ENCODE measurements at places on chromosomes 12 and 14.

DNA sequence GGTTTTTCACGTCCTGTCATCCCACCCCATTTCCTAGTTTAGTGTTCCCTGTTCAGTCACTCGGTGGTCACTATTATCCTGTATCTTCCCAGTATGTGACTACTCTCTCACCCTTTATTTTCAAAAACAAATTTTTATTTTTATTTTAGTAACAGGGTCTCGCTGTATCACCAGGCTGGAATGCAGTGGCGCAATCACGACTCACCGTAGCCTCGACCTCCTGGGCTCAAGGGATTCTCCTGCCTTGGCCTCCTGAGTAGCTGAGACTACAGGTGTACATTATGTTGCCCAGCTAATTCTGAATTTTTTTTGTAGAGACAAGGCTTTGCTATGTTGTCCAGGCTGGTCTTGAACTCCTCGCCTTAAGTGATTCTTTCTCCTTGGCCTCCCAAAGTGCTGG, 20.1 kb upstream of the PRICKLE1 start:
- no peak for DNase-seq

DNA sequence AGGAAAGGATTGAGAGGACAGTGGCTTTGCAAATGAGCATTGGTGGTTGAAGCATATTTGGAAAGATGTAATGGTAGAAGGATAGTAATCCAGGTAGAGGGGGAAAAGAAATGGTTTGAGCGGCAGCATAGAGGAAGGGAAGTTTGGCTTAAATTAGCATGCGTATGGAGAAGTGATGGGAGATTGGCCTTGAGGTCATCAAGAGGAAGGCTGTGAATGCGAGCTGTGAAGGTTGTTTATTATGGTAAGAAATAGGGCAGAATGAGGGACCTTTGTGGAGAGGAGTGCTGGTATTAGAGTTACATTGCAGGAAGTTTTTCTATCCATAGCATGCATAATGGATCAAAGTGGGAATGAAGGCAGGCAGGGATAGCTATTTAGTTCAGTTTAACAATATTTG, 162.1 kb downstream of the TMTC2 start:
- DNase-seq = no peak

GRCh38 chr12:48451372-48451771, 21.0 kb upstream of the ANP32D start:
- no peak for DNase-seq

GRCh38 chr12:52918351-52918750, 13.5 kb upstream of the KRT8 start:
- DNase-seq = no peak

- DNase-seq = no peak
Observed at GRCh38 chr12:82904219-82904790, 217.6 kb downstream of the TMTC2 start.

GRCh38 chr12:120719496-120720233, 6.0 kb upstream of the ACADS start:
- DNase-seq = peak; percentile 83

DNA sequence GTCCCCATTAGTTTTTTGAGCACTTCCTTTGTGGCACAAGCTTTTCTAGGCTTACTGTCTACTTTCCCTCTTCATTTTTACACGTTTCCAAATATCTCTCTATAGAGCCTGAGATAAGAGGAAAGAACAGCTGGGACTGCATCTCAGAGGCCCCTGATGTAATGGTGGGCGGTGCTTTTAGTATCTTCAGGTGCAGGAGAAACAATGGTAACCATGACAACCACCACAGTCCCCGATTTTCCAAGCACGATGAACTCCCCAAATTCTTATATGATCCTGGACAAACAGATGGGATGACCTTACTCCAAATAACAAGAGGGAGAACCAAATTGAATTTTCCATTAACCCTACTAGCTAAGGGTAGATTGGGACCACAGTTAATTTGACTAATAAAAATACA, 103.3 kb downstream of the AEBP2 start:
- no peak for DNase-seq

DNA sequence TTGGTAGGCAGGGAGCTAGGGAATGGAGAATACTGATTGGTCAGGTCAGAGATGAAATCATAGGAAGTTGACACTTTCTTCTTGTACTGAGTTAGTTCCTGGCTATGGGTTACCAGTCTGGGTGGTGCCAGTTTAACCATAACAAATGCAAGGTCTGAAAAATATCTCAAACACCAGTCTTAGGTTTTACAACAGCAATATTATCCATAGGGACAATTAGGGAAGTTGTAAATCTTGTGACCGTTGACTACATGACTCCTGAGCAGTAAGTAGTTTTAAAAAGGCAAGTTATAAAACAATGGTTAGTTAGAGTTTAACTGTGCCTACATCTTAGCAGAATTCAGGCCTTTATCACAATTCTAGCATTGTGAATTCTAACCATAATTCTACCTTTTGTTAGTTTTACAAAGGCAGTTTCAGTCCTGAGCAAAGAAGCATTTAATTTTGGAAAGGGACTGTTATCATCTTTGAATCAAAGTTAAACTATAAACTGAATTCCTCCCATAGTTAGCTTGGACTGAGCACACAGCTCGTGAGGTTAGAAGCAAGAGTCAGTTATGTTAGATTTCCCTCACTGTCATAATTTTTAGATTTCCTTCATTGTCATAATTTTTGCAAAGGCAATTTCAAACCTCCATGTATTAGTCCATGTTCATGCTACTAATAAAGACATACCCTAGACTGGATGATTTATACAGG, 19.7 kb upstream of the MON2 start:
- no peak for DNase-seq

DNA sequence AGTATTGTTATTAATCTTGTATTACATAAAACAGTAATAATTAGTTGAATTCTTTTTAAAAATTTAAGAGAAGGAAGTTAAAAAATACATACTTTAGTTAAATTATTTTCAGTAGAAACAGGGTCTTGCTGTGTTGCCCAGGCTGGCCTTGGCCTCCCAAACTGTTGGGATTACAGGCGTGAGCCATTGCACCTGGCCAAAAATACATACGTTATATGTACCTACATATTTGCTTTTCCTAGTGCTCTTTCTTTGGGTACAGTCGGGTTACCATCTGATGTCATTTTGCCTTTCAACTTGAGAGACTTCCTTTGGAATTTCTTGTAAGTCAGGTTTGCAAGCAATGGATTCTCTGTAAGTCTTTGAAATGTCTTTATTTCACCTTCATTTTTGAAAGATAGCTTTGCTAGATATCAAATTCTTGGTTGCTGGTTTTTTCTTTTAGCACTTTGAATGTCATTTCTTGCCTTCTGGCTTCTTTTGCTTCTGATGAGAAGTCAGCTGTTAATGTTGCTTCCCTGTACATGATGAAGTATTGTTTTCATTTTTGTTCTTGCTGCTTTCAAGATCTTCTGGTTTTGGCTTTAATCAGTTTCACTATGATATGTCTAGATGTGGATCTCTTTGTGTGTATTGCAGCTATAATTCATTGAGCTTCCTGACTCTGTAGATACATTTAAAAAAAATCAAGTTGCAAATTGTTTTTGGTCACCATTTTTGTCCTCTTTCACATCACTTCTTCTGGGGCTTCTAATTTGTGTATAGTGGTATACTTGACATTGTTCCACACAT, 84.4 kb downstream of the SPATS2 start:
- no peak for DNase-seq

DNA sequence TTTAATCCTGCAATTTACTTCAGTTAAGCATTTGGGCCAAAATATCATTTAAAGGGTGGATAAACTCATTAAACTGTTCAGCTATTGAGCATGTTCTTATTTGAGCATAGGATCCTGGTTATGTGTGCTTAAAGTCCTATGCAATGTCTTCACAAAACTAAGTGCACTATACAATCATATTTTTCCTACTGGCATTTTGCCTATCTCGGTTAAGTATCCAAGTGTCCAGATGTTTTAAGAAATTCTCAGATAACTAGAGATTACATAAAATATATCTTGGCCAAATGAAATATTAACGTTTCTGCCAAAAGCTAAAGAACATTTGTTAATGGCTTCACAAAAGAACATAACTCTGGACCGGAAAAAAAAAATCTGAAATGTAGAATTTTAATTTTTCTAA, 250.8 kb upstream of the LRFN5 start:
- DNase-seq = no peak

DNA sequence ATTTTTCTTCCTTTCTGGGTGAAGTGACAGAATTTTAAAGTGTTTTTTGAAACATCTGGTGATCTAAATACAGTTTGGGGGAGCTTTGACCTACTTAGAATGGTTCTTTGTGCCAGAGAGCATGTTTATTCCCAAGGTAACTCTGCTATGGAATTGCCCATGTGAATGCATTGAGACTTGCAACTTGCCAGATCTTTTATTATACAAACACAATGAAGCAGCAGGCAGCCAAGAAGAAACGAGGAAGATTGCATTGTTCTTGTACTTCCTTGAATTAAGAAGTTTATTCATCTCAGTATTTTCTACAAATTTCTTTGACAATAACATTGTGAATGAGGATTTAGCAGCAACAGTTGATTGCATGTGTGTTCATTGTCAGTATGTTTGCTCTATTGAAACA, 55.5 kb downstream of the FGD4 start:
- no peak for DNase-seq

DNA sequence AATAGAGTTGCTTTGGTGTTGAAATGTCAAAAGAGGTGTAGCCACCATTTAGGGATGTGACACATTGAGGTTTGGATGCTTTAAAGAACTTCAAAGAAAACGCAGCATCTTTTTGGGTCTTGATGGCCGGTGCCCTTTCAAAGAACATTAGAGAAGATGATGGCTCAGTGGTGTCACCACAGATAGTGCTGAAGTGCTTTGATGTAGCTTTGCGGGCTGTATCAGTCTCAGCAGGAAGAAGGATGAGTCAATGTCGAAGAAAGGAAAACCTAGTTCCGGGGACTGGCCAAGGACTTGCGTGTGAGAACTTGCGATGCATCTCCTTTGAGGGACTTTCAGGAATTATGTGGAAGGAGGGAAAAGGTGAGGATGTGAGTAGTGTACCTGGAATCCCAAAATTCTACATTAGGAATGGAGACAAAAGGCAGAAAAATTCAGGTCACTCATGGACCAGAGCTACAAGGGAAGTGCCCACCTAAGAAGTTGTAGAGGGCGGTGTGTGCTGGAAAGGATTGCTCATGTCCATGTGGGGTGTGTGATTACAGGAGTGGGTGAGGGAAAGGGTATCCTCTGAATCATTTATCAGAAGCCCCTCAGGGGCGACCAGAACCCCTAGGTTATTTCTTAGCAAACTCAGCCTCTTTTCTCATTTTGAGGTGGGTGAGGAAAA, 39.7 kb upstream of the GZMB start:
- DNase-seq = no peak

DNA sequence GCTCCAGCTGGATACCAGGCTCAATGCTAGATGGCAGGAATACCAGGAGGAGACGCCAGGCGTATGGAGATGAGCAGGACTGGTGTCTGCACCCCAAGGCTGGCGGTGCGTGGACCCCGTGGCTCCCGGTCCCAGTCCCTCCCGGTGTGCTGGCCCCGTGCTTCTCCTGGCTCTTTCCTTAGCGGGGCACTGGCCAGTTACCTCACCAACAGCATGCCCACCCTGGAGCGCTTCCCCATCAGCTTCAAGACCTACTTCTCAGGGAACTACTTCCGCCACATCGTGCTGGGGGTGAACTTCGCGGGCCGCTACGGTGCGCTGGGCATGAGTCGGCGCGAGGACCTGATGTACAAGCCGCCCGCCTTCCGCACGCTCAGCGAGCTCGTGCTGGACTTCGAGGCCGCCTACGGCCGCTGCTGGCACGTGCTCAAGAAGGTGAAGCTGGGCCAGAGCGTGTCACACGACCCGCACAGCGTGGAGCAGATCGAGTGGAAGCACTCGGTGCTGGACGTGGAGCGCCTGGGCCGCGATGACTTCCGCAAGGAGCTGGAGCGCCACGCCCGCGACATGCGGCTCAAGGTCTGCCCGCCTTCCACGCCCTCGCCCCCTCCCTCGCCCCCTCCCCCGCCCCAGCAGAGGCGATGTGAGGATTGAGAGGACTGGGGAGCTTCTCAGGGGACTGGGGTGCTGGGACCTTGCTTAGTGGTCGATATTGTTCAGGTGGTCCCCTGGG, 14.6 kb downstream of the VASH1 start:
- DNase-seq = no peak

GRCh38 chr14:101723061-101723595, 38.4 kb upstream of the PPP2R5C start:
- no peak for DNase-seq

- DNase-seq = no peak
Observed at GRCh38 chr14:68279777-68280233, 460.2 kb downstream of the RAD51B start.

- no peak for DNase-seq
Observed at GRCh38 chr14:49961270-49962222, 68.7 kb downstream of the ARF6 start.

DNA sequence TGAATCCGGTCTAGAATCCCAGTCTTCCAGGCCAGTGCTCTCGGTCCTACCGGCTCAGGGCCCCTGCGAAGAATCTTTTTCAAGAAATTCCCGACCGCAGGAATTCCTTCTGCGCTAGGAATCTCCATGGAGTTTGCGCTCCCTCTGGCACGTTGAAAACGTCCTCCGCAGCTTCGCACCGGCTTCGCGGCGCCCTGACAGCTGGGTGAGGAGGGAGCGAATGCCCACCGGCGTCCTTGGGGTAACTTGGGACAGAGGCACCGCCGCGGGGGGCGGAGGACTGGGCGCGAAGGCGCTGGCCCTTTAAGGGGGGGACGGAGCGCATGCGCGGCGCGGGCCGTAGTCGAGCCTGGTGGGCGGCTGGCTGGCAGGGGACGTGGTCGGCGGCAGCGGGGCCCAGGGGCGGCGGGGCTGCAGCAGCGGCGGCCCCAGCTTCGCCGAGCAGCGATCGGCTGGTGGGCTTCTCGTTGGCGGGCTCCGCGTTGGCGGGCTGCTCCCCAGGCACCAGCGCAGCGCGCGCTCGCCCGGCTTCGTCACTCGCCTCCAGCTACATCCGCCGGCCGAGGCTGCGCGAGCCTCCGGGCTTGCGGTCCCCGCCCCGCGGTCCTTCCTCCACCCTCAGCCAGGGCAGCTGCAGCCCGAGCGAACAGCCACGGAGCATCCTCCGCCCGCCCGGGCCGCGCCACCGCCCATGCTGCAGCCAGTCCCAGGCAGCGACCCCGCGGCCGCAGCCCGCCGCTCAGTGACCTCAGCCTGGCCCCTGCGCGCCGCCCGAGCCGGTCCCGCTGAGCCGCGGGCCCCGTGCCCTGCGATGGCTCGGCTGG, at the start of gene VASH1:
Gene VASH1, plus strand, starts transcription at position 333 of the 824 bp plus-strand sequence. CDS start 1,354 bp downstream, outside the sequence.
- no peak for DNase-seq

DNA sequence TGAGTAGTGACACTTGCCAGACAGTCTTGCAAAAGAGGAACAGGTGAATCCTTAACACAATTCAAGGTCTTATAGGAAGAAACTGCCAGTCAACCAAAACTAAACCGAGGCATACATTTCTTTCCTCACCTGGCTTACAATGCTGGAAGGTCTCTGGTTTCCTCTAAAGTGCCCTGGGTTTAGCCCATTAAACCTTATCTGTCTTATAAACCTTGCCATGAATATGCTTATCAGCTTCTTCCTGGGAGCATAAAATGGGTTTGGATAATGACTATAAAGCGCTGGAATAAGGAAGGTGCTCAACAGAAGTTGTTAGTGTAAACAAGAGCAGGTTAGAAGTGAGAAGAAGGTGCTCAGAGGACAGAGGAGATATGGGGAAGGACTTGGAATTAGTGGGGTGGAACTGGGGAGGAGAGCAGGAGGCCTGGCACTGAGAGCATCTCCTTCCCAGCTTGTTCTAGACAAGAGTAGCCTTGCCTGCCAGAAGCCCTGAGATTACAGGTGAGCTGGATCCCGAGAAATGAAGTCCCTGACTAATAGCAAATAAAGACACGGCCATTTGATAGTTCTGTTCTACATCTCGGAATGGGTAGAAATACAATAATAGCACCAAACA, 14.1 kb upstream of the GPRC5A start:
- no peak for DNase-seq

Data from hematopoietic multipotent progenitor cell treated with erythropoietin and hydrocortisone succinate and interleukin-3 and kit ligand, for 15 days (in vitro differentiated cells).